ENCODE measurements at places on chromosomes 12 and 14.

GRCh38 chr12:79360936-79361335 is 329.8 kb downstream of the PAWR start:
- DNase-seq = no peak

DNA sequence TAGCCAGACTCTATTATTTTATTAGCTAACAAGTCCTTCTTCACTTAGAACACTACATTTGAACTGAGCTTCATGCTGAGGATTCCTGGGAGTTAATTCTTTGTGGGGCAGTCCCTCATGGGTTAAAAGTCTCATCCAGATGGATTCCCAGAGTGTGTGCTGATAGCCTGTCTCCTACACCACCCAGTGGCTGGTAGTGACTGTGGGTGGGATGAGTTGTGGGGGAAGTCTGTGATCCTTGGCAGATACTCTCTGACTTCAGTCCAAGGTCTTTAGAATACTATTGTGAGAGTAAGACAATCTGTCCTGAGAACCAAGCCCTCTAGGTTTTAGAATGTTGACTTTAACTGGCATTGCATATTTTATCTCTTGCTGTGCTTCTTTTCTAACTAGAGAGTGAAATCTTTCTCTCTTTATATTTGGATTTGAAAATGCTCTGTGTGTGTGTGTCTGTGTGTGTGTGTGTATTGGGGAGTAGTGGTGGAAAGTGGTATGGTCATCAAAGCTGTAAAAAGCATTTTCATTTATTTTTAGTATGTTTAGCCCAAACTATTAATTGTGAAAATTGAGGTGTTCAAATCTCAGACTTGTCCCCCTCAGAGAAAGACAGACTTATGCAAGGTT is 37.3 kb downstream of the AKAP6 start:
- no peak for DNase-seq

- DNase-seq = no peak
Observed at GRCh38 chr12:18422871-18423270, 161.6 kb downstream of the PIK3C2G start.

DNA sequence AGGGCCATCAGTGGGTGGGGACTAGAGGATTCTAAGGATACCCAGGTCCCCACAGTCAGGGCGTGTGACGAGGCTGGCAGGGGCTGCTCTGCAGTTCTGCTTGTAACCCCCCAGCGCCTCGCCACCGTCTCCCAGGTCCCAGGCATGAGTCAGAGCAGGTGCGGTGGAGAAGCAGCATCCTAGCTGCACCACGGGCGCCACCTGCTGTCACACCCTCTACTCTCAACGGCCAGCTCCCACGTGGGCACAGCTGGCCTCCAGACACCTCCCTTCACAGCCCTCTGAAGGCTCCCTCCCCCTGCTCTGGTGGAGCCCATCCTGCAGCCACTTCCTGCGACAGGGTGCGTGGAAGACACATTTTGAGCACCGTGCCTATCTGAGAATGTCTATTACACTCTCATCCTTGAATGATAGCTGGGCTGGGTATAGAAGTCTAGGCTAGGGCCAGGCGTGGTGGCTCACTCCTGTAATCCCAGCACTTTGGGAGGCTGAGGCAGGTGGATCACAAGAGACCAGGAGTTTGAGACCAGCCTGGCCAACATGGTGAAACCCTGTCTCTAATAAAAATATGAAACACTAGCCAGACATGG is 6.9 kb upstream of the NUDT14 start:
- DNase-seq = no peak

GRCh38 chr14:57383125-57383745 is 7.2 kb upstream of the NAA30 start:
- no peak for DNase-seq

DNA sequence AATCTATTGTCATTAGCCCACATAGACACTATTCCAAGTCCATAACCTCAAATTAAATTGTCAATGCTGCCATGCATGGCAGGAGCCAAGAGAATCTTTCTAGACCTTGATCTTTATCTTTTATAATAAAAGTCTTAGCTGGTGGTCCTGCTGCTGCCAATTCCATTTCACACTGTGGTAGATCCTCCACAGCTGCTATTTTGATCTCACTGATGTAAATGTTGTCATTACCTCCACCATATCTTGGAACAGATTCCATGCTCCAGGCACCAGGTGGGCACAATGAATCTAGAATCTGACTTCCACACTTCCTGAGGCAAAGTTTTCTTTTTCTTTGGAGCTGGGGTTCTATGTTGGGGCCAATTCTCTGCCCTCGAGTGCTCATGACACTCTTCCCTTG is 161.2 kb downstream of the TMTC3 start:
- DNase-seq = no peak

DNA sequence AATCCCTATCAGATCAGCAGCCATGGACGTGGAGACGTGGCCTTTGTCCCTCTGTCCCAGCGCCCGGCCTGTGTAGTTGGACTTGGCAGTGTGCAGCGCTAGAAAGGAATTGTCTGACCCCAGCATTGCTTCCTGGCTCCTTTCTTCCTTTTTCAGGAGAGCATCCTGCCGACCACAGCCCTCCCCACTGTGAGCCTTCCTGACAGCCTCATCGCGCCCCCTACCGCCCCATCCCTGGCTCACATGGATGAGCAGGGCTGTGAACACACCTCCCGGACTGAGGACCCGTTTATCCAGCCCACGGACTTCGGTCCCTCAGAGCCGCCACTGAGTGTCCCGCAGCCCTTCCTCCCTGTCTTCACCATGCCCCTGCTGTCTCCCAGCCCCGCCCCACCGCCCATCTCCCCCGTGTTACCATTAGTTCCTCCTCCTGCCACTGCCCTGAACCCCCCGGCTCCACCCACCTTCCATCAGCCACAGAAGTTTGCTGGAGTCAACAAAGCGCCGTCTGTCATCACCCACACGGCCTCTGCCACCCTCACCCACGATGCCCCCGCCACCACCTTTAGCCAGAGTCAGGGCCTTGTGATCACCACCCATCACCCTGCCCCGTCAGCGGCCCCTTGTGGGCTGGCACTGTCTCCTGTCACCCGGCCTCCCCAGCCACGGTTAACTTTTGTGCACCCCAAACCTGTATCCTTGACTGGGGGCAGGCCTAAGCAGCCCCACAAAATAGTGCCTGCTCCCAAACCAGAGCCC is 40.6 kb downstream of the IL31 start:
- DNase-seq = no peak

DNA sequence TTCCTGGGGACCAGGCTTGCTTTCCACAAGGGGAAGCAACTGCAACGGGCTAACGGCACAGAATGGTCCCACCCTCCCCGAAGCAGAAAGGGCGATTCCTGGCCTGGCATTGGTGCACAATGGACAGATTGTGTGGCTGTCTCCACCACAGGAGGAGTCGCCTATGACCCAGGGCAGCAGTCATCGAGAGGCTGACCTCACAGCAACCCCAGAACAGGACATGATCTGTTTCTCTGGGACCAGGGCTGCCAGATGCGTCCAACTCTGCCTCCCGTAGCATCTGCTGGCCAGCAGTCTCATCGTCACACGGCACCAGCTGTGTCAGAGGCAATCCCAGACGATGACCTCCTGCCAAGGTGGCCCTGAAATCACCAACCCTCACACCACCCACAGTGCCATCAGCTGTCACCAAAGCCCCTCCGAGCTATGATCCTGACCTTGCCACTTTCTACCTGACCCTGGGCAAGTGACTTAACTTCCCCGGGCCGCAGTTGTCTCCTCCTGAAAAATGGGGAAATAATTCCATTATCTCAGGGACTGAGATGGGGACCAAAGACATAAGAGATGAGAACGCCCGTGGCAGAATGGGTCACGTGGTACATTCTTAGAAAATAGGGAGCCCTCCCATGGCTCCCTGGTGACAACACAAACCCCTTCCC is 86.7 kb downstream of the CHGA start:
- DNase-seq = no peak

- DNase-seq = no peak
Observed at GRCh38 chr12:47822863-47823262, 3.2 kb upstream of the HDAC7 start.

GRCh38 chr12:6284273-6284672 is 26.2 kb upstream of the PLEKHG6 start:
- DNase-seq = no peak

- no peak for DNase-seq
Observed at GRCh38 chr14:58750321-58751269, 112.8 kb downstream of the DACT1 start.

- DNase-seq = no peak
Observed at GRCh38 chr14:23356662-23357061, 4.0 kb upstream of the SLC22A17 start.

DNA sequence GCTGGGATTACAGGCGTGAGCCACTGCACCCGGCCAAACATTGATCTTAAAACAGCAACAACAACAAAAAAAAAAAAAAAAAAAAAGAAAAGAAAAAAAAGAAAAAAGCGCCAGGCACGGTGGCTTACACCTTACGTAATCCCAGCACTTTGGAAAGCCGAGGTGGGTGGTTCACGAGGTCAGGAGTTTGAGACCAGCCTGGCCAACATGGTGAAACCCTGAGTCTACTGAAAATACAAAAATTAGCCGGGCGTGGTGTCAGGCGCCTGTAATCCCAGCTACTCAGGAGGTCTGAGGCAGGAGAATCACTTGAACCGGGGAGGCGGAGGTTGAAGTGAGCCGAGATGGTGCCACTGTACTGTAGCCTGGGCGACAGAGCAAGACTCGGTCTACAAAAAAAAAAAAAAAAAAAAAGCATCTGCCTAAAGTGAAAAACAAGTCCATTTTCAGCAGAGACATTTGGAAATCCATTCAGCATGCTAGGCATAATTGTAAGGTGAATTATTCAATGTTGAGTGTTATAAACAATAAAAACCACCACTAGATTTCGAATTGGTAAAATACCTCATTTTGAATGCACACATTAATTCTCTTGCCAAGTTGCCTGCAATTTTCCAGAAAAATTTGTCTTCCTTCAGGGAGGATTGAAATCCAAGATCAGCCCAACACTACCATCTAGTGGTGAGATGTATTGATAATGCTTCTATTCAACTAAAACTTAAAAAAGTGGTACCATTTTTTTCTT is 8.0 kb upstream of the CERS5 start:
- DNase-seq = no peak

DNA sequence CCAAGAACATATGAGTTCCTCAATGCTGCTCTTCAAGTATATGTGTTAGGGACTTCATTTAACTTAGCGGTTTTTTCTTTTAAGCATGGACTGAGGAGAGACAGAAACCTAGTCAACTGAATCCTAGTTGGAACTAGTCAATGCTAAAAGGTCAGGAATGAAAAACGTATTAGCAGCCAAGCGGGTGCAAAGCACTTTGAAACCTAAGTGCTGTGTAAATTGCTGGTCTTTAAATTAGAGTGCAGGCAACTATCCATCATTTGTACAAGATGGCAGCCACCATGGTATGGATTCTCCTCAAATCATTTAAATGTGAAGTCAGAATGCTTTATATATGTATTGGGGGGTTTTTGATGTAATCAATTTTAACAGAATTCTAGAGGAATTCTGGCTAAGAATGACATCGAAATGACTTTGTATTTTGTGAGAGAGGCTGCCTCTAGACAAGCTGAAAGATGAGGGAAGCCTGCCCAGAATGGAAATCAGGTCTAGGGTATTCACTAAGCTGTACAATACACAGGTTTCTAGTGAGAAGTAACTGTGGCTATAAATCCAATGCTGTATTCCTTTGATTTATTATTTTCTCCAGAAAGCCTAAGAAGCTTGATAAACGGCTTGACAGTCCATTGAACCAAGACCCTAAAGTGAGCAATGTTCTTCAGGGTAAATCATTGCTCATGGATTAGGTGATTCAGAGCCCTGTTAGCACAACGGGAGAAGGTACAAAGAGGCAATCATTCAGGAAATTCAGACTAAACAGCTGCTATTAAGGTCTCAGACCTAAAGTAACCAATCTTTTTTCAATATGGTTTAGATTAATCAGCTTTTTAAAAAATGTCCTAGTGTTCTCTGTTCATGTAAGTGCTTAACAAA is 198.8 kb downstream of the ANO2 start:
- no peak for DNase-seq

DNA sequence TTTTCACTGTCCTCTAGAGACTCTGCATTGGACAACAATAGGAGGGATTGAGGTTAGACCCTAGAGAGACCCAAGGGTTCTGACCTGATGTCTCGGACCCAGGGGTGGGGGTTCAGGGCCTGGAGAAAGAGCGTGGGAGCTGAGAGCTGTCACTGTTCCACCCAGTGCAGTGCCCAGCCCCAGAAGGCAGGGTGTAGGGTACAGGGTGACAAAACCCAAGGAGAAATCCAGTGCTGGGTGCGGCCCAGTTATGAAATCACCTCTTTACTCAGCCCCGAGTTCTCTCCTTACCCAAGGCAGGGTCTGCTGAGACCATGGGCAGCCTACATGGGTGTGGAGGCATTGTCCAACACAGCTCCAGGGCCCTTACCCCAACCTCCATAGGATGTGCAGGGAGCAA is 2.6 kb downstream of the AQP2 start:
- DNase-seq = no peak

DNA sequence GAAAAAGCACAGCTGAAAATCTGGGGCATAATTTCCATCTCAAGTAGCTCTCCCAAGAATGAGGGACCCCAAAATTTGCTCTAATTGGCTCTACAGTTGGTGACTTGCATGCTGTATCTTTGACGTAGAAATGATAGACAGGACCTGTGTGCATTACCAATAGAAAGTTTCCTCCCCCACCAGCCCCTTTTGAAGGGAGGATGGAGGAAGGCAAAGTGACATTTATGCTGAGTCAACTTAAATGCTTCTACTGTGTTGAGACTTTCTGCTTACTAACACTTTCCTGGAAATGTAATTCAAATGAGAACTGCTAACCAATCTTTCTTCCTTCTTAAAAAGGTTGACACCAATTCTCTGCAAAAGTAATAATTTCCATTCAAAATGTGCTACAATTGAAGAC is 31.9 kb downstream of the TSPAN8 start:
- DNase-seq = no peak

GRCh38 chr12:42298887-42299286 is 27.0 kb downstream of the ZCRB1 start:
- no peak for DNase-seq

DNA sequence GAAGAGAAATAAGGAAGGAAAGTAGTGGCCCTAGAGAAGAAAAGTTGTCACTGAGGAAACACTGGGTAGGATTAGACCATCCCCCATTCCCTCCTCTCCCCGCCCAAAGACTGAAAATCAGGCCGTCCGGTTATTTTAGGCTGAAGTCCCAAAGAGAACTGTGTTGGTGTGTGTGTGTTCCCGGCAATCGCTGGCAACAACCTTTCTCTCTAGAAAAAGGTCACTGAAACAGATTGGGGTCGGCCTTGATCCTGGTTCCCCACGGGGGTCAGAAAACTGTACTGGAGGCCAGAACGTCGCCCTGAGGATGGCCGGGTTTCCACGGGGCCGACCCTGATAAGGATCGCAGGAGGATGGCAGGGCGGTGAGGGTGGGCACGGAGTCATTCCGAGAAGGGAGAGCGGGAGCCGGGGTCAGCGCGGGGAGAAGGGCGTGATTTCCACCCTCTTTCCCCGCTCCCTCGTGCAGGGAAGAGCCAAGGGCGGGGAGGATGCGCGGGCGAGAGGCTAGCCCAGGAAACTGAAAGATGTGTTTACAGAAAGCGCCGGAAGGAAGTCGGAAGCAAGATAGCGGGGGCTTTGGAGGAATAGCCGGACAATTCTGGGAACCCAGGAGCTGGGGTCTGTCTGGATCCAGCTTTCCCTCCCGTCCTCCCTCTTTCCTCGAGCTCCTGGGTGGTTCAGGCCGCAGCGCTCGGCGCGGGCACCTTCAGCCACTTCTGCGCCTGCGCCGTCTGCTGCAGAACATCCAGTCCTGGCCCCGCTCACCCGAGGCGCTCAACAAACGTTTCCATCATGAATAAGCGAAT is 25.3 kb upstream of the SPTLC2 start:
- DNase-seq = no peak
